ENCODE measurements at places on chromosomes 5 and 9.
A peak's percentile ranks its signal among the peaks of the same experiment; 100 is the strongest.

- no peak for DNase-seq
Observed at GRCh38 chr9:69985971-69986370, 57.7 kb upstream of the MAMDC2 start.

DNA sequence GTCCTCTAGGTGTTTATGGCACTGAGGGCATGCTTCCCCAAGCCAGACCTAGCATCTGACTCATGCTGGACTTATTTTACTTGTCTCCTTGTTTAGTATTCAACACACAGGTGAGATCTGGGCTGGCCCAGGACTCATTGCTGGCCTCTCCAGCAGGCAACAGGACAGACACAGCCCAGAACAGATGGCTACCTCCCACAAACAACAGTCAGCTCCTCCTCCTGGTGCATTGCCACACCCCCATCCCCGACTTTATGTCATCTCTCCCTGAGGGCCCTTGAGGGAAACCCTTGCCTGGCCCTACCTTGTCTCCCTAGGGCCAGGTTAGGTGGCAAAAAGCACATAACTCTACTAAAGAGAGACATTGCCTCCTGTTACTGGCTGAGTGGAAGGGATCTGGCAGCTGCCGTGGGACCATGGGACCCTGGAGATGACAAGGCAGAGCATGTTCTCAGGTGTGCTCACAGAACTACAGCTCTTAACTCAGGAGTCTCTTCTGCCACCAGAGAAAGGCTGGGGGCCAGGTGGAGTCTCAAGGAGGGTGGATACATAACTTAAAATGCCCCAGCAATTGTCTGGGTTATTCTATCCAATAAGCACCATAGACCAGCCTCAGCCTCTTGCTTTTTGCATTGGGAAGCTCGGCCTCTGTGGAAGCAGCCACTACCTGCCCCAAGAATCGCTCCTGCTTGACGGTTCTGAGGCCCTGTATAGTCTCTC lies 2.3 kb downstream of the ACSL6 start:
- no peak for DNase-seq

GRCh38 chr5:8848366-8848765 lies 697.5 kb downstream of the SEMA5A start:
- no peak for DNase-seq

DNA sequence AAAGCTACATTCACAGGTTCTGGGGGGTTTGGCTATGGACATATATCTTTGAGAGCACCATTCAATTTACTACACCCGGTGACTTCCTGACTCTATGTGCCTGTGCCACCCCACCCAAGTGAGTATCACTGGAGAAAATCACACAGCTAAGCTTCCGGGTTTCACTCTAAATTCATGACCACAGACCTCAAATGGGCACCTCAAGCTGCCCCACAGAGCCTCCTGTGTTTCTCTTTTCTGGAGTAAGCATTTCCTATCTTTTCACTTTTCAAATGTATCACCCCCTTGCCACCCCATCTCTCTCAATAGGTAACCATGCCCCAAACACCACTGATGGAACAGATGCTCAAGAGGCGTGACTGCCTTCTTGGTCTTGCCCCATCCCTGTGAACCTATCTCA lies 49.2 kb upstream of the NEK6 start:
- DNase-seq: no peak

DNA sequence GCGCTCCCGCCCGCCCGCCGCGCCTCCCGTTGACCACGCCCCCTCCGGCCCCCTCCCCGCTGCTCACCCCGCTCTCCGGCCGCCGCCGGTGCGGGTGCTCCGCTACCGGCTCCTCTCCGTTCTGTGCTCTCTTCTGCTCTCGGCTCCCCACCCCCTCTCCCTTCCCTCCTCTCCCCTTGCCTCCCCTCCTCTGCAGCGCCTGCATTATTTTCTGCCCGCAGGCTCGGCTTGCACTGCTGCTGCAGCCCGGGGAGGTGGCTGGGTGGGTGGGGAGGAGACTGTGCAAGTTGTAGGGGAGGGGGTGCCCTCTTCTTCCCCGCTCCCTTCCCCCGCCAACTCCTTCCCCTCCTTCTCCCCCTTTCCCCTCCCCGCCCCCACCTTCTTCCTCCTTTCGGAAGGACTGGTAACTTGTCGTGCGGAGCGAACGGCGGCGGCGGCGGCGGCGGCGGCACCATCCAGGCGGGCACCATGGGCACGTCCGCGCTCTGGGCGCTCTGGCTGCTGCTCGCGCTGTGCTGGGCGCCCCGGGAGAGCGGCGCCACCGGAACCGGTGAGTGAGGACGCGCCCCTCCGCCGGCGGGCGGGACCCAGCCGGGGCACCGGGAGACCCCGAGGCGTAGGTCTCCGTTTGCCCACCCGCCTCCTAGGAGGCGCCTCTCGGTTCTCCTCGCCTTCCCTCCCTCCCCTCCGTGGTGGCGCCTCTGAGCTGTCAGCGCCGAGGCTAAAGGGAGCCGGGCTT lies at the start of gene VLDLR:
VLDLR (plus strand) TSS at position 66 of the 739 bp plus-strand sequence; CDS start at position 469, 403 bp downstream.
- peak; percentile 59 for DNase-seq

GRCh38 chr9:8265281-8265680 lies 465.7 kb upstream of the DMAC1 start:
- DNase-seq: no peak

- DNase-seq: no peak
Observed at GRCh38 chr5:150573867-150574817, 66.2 kb downstream of the NDST1 start.

DNA sequence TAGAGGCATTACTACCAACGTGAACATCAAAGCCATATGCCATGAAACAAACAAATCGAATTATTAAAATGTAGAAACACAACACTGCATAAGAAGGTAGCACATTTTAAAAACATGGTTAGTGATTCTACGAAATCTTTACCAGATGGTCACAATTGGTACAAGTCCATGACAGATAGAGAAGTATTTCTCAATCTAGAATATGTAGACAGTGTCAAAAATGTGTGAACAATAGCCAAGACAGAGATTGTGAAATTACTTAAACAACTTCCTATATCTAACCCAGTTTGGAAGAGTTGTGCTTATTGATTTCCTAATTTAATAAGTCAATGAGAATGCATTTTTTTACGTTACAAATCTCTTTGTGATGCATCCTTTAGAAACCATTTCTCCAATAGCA lies 1121.6 kb downstream of the MAT2B start:
- DNase-seq: no peak

DNA sequence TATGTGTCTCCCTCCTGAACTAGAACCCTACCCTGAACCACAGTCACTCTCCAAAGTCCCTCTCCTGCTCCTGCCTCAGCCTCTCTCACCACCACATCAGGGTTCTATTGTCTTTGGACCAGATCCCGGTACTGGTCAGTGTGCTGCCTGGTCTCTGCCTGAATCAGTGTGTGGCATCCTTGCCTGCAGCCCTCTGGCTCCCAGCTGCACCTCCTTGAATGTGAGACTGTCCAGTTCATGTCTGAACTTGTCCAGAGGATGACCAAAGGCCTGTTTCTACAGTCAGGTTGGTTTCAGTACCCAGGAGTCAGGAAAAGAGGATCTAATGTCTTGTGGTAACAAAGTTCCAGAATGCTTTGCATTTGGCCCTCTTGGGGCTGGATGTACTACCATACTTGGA lies 76.8 kb upstream of the RANBP3L start:
- no peak for DNase-seq

DNA sequence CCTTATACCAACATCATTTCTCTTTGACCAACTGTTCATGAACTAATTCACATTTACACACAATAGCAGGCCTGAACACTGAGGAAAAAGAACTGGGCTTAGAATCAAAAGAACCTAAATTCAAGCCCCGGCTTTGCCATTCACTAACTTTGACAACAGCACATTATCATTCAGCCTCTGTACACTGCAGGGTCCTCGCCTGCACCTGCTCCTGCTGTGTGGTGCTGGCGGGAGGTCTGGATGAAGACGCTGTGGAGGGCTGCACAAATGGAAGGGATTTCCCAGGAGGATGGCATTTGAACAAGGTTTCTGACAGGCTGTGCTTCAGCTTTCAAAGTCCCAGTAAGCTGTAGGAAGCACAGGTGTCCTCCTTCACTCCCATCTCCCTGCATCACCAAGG lies 151.2 kb downstream of the ZDHHC21 start:
- DNase-seq: no peak

GRCh38 chr5:116645627-116646026 lies 71.0 kb upstream of the SEMA6A start:
- DNase-seq: no peak

GRCh38 chr5:124740991-124741583 lies 5.4 kb downstream of the ZNF608 start:
- no peak for DNase-seq

DNA sequence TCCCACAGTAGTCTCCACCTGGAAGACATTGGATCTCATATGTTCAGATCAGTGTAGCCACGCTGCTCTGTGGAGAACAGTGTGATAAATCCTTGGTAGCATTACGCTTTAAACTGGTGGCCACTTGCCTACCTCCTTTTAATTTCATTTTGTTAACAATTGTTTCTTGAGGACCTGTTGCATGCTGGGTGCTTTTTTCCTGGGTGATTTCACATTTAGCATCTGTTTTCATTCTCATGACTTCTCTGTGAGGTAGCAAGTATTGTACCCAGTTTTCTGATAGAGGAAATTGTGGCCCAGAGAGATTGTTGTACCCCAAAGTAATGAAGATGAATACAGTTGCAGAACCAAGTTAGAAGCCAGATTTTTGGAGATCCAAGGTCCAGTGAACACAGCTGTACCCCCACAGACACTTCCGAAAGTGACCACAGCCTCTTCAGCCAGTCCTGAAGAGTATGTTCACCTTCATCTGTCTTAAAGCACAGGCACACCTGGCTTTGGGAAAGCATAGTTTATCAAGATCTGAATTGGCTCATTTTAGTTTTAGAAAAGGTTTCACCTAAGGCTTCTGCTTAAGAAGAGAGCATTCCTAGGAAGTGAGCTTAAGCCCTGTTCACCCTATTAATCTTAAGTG lies 75.2 kb downstream of the F2RL2 start:
- DNase-seq: no peak
